ENCODE measurements at places on chromosomes 12 and 14.

DNA sequence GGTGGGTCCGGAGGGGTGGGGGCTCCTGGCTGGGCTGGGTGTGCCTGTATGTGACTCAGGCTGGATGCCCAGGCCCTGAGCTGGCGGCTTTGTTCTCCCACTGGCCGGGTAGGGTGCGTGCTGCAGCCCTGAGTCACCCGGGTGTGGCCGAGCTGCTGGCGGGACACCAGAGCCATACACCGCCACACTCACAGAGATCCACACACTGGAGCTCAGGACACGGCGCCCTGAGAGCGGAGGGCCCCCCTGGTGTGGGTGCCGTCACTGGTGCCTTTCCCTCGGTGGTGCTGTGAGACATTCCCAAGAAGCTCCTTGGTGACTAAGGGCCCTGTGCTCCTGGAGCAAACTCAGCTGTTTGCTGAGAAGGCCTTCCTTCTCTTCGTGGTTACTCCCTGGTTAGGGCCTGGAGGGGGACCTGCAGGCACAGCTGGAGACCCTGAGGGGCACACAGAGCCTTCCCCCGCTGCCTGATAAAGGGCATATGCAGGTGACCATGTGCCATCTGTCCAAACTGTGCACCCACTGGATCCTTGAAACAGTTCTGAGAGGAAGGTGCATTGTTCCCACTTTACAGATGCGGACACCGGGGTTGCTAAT is 44.3 kb downstream of the KRT80 start:
- DNase-seq: peak; percentile 100
- H3K4me1 ChIP-seq: peaks cover 69% of the 10 kb centered on the region
- peak overlapping the region; percentile 100 for H3K27ac ChIP-seq

GRCh38 chr14:30445852-30446251 is 113.1 kb upstream of the G2E3 start:
- H3K27ac ChIP-seq: no peak overlapping the region
- H3K4me3 ChIP-seq: no peak overlapping the region
- peaks cover 38% of the 10 kb centered on the region for H3K27me3 ChIP-seq
- H3K4me1 ChIP-seq: no peaks in the 10 kb centered on the region

- no peaks in the 10 kb centered on the region for H3K4me1 ChIP-seq
- H3K4me3 ChIP-seq: no peak within 1 kb of the TSS
- peak; percentile 51 for DNase-seq
- H3K27ac ChIP-seq: no peak within 1 kb of the TSS
- no peaks in the 10 kb centered on the region for H3K36me3 ChIP-seq
- H3K27me3 ChIP-seq: no peaks in the 10 kb centered on the region
Observed at GRCh38 chr14:94560751-94561655, at the start of gene SERPINA4. SERPINA4 (plus strand) TSS chr14:94561442; CDS start chr14:94563483, 2,041 bp downstream.

- H3K4me3 ChIP-seq: no peak overlapping the region
- no peaks in the 10 kb centered on the region for H3K36me3 ChIP-seq
- peak; percentile 6 for DNase-seq
- H3K27ac ChIP-seq: no peak overlapping the region
- H3K4me1 ChIP-seq: no peaks in the 10 kb centered on the region
Observed at GRCh38 chr12:123895451-123895850, 77.2 kb downstream of the CCDC92 start.

- DNase-seq: no peak
- no peaks in the 10 kb centered on the region for H3K27me3 ChIP-seq
- no peak overlapping the region for H3K4me3 ChIP-seq
- no peaks in the 10 kb centered on the region for H3K36me3 ChIP-seq
Observed at GRCh38 chr12:110907583-110907982, 12.8 kb downstream of the MYL2 start.

Data from RWPE2 (cell line).